Stimulated activated CD8-positive, alpha-beta memory T cell treated with anti-CD3 and anti-CD28 coated beads, Interleukin-2, amount 100 ng/mL, for 48 hours (primary cell): ENCODE measurements at places on chromosomes 11 and 22.
A peak's percentile ranks its signal among the peaks of the same experiment; 100 is the strongest.

- DNase-seq: no peak
Measured at GRCh38 chr22:48218889-48219420, 1456.5 kb downstream of the TBC1D22A start.

GRCh38 chr11:118838905-118839553 is 44.7 kb upstream of the CXCR5 start:
- no peak for DNase-seq

DNA sequence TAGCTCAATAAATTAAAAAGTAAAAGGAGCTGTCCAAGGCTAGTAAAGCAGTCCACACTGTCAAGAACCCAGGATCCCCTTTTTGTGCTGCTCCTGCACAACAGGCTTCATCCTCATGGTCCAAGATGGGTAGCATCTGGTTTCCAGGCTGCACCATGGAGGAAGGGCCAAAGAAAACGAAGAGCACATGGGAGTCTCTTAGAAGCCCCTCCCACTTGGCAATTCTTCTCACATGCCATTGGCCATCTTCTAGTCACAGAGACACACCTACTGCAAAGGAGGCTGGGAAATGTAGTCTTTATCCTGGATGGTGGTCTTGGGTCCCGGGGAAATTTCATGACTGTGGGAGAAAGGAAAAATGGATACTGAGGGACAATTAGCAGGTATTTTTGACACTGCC is 37.8 kb downstream of the PRR5L start:
- no peak for DNase-seq

GRCh38 chr22:45233827-45234226 is 6.9 kb downstream of the KIAA0930 start:
- no peak for DNase-seq

GRCh38 chr11:70155386-70155785 is 47.7 kb upstream of the FADD start:
- no peak for DNase-seq

GRCh38 chr11:102467853-102468580 is 15.5 kb upstream of the TMEM123 start:
- no peak for DNase-seq

GRCh38 chr11:72585762-72586311 is 88.4 kb downstream of the PDE2A start:
- DNase-seq: peak; percentile 22

DNA sequence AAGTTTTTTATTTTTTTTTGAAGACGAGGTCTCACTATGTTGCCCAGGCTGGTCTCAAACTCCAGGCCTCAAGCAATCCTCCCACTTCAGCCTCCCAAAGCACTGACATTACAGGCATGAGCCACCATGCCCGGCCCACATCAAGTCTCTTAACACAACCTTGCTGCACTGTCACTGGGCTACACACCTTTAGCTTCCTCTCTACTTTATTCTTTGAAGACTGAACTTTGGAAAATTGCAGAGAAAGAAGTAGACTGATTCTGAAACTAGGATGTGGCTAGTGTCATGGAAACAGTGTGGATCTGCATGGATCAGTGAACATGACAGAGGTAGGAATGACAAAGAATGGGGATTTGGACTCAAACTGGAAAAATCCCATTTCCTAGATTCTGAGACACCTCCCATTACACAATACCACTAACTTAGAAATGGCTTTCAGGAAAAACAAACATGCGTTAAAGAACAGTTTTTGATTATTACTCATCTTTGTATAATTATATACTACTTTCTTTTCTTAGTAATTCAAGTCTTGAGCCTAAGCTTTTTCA is 99.6 kb upstream of the SPON1 start:
- DNase-seq: no peak

DNA sequence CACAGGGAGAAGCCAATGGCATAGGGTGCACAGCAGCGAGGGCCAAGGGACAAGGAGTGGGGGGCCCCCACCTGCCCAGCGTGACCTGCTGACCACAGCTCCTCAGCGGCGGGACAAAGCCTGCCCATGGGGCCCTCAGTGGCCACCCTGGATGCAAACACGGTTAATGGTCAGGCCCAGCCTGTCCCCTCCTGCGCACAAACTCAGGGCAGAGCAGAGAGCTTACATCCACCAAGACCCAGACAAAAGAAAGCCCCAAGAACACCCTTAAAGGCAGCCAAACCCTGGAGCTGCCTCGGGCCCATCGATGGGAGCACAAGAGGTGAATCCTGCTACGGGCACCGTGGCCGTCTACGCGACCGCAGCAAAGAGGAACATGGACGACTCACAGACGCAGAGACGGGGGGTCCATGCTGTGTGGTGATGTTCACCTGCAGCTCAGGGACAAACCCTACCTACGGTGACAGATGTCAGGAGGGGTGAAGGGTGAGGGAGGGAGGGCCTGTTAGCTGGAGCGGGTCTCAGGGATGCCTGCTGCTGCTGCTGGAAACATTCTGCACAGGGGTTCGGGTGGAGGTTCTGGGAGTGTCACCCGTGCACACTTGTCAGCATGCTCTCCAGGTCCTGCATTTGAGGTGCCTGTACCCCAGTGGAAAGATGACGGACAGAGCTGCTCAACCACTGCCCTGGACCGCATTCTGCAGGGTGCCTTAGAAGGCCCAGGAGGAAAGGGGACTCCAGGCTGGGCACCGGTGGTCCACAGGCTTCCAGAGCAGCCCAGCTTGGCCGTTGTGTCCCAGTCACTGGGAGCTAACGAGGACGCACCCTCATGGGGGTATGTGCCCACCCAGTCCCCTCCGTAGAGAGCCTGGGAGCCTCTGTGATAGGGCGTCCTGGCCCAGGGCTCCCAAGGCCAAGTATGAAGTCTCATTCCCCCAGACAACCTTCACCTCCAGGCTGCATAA is 11.6 kb downstream of the ASCL2 start:
- no peak for DNase-seq

GRCh38 chr22:20463324-20464095 is 25.9 kb upstream of the SCARF2 start:
- no peak for DNase-seq
